ENCODE measurements at places on chromosomes 7 and 10.

GRCh38 chr10:126092366-126093215 is 196.2 kb downstream of the FANK1 start:
- no peak for DNase-seq

- no peak for DNase-seq
These were observed 1.5 kb downstream of the SUN1 start for GRCh38 chr7:833601-834258.

DNA sequence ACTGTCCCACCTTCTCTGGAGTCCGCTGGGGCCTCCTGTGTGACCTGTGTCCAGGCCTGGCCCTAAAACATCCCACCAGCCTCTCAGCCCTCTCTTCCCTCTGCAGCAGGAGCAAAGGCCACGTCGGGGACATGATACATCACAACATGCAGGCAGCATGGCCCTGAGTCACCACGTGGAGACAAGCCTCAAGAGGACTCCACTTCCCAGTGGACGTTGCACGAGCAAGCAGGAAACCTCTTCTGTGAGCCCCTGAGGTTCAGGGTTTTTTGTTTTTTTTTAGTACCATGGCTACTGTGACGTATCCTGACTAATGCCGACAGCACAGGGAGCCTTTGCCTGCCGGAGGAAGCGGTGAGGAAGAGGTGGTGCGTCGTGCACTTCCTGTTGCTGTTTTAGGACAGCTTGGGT is 165.9 kb downstream of the DNAJB6 start:
- DNase-seq: peak; percentile 48

DNA sequence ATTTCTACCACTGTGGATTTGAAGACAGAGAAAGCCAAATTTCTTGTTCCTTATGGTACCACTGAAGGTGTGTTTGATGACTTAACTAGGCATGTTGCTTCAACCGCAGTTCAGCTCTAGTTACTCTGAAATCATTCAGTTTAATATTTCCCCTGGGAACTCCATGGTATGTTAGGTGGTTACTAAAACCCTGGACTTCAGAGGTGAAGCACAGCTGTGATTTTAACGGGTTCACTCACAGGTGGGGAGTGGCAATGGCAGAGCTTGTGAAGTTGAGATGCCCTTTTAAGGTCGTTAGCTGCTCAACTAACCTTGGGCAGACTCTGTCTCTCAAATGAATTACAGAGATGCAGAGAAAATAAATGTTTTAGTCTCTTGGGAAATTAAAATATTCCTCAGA is 163.6 kb upstream of the PHYHIPL start:
- no peak for DNase-seq

DNA sequence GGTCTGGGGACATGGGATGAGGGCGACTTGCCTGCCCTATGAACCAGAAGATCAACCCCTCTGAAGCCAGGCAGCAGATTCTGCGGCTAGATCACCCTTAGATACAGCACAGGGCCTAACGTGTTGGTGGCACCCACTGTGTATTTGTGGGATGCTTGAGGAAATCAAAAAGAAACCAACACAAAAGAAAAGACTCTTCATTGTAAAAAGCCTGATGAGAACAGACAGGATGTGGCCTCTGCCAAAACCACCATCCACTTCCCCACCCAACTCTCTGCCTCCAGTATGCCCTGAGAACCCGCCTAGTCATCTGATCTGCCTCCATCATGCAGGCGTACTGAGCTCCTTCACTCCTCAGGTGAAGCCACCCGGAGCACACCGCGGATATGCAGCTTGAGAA is 97.2 kb upstream of the INSYN2A start:
- DNase-seq: peak; percentile 9

DNA sequence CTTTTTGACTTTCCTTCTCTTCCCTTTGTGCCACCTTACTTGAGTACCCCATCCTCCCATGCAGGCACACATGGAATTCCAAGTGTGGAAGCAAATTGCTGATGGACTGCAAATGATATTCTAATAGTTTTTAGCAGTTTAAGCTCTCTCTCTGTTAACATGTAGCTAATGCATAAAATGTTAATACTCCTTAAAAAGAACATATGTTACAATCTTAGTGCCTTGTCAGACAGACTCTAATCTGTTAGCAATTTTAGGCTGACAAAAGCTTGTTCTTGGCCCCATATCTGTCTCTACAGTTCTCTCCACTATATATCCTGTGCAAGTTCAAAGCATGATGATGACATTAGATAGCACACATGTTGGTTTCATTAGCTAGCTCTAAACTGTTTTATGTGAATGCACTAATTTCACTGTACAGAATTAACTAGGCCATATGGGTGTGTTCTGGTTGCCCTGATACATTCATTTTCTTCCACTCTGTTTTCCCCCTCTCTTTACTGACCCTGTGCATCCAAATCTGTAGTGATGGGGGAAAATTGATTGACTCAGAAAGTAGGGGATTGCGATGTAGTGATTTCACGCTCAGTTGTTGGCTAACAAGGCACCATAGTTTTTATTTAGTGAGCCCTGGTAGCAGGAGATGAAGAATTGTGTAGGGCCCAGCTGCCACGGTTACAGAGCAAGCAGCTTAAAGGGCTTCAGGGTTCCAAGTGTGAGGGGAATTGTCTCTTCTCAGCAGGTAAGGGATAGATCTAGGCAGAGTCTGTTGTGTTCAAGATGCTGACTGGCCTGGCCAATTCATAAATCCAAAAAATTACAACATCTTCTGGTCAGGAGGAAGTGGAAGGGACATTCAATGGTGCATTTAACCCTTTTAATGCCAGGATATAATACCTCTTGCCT is 114.6 kb upstream of the FZD1 start:
- DNase-seq: no peak

DNA sequence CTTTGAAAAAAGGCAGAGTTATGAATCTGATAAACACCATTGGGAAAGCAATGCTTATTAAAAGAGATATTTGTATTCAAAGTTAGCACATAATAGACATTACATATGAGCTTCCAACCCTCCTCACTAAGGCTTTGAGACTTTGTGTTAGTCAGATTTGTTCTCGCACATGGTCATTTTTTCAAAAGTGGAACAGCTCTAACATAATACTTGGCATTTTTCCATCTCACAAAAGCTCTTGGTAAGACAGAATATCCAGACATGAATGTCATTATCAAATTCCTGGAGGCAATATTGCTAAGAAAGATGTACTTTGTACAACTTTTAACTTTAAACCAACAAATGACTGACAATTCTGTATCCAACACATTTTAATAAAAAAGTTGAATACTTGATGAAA is 292.4 kb upstream of the SMIM30 start:
- DNase-seq: no peak

DNA sequence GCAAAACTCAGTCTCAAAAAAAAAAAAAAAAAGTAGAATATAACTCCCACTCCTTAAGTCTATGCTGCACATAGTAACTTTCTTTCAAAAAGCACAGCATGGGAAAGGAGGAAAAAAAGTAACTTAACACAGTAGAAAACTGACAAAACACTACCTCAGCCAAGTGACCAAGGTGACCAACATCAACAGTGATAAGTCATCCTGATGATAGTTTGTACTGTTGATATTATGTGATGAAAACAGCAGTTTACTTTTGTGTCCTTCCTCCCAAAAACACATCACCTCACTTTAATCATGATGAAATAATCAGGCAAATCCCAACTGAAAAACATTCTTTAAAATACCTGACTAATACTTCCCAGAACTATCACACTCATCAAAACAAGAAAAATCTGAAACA is 29.3 kb upstream of the MAT1A start:
- no peak for DNase-seq

- DNase-seq: no peak
These were observed 316.8 kb upstream of the STEAP1 start for GRCh38 chr7:89837515-89837914.

GRCh38 chr7:101108961-101109360 is 17.9 kb upstream of the SERPINE1 start:
- DNase-seq: no peak

GRCh38 chr7:41459183-41459582 is 243.7 kb downstream of the INHBA start:
- no peak for DNase-seq

DNA sequence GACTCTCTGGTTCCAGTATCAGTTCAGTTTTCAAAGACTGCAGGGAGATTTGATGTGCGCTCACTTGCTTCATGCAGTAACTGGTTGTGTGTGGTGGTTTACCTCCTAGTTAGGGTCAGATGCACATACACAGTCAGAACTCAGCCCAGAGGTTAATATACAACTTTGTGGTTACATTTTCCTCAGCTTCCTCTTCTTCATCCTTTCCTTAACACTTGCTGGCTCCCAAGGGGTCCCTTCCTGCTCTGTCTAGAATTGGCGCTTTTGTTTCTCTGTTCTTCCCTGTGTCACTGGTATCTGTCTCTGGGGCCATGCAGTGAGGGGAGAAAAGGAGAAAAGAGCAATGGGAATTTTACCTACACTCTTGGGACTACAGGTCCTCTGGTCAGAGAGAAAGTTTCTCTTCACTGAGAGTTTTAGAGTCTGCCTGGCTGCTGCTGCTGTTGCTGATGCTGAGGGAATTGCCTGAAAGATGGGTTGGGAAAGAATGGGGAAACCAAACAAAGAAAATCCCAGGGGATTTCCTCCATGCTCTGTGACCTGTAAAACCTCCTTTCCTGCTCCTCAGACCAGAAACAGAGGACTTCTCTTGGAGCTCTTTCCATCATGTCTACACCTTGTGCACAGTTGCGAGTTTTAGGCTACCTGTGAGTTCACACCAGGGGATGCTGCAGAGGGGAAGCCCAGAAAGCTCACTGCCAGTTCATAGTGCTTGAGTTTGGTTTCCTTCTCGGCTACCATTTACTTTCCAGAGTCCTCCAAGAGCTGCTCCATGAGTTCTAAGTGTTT is 74.6 kb downstream of the WDFY4 start:
- DNase-seq: no peak

- DNase-seq: no peak
These were observed 115.5 kb upstream of the DKK1 start for GRCh38 chr10:52198540-52198939.

DNA sequence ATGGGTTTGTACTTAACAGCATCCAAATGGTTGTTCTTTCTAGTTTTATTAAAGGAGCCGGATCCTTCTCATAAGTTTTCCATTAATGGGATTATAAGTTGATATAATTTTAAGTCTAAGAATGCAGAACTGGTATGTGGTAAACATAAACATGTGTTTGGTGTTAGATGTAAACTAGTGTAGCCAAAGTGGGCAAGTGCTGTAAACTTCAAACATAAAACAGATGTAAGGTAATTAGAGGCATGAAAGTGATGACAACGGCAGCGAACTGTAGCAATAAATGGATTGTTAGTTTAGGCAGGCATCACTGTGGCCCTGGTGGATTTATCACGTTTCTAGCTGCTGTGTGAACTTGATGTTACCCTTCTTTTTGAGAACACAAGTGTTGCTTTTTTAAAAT is 37.9 kb downstream of the BAMBI start:
- DNase-seq: no peak

- DNase-seq: no peak
These were observed 358.5 kb upstream of the ANKRD30A start for GRCh38 chr10:36766940-36767339.

GRCh38 chr10:118968060-118968459 is 61.5 kb upstream of the NANOS1 start:
- DNase-seq: no peak

DNA sequence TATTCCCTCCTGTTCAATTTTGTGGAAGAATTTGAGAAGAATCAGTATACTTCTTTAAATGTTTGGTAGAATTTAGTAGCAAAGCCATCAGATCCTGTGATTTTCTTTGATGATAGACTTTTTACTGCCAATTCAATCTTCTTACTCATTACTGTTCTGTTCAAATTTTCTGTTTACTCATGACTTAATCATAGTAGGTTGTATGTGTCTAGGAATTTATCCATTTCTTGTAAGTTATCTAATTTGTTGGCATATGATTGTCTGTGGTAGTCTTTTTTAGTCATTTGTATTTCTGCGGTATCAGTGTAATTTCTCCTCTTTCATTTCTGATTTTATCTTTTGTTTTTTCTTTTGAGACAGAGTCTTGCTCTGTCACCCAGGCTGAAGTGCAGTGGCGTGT is 87.4 kb downstream of the CCDC3 start:
- no peak for DNase-seq

DNA sequence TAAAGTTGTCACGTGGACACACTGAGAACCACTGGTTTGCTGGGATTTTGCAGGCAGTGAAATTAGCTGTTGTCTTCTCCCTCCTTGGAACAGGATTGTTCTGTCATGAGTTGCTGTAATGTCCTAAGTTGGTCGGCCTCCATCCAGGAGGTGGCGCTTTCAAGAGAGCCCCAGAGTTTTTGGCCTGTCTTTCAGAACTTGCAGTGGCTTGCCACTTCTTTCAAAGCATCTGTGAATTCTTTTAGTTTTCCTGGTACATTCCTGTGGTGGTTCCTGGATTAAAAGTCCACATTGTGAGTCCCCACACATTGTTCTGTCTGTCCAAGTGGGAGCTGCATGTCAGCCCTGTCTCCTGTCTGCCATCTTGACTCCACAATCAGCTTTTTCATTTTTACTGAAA is 133.8 kb downstream of the PON1 start:
- DNase-seq: no peak
